ENCODE measurements at places on chromosomes 7 and 10.

DNA sequence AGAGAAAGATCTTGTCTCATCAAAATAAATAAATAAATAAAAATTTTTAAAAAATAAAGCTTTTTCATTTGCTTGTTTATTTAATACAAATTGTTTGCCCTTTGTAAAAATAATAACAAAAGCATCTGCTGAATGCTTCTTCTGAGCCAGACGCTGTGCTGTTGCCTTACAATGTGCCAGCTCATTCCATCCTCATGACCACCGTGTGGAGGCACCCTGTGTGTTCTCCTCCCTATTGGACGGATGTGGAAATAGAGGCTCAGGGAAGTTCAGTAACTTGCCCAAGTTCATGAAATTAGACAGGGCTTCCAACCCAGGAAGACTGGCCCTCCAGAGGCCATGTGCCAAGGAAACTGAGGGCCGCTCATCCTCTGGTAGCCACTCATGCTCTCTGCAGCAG is 120.6 kb downstream of the SH3PXD2A start:
- DNase-seq, result no peak

GRCh38 chr10:43352951-43353350 is 18.5 kb upstream of the FXYD4 start:
- no peak for DNase-seq

DNA sequence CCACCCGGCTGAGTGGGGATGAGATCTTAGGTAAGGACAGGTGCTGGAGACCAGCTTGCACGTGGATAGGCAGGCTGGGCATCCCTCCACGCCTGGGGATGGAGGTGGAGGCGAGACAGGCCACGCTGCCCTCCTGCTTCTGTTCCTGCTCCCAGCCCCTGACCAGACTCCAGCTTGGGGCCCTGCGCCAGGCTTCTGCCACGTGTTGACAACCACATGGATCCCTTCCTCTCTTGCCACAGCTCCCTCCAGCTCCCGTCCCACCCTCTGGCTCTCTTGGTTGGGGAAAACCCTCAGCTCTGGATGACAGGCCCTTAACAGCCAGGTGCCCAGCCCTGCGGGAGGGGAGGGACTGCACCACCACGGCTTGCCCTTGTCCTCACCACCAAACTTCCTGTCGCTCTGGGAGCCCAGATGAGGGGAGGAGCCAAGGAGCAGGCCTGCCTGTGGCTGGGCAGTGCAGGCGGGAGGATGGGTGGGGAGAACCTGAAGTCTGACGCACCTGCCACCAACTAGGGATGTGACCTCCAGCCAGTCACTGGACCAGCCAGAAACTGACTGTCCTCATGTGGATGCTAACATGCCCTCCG is 36.0 kb downstream of the KCNH2 start:
- DNase-seq, result no peak

- no peak for DNase-seq
These were observed 292.6 kb upstream of the MKI67 start for GRCh38 chr10:128418819-128419218.

- DNase-seq, result no peak
These were observed 51.5 kb downstream of the UNCX start for GRCh38 chr7:1283941-1284742.

GRCh38 chr10:112532956-112533355 is 85.9 kb downstream of the VTI1A start:
- no peak for DNase-seq

All from NCI-H1930 (cell line).